Kidney glomerular epithelial cell (primary cell): ENCODE measurements at places on chromosomes 6 and 20.

DNA sequence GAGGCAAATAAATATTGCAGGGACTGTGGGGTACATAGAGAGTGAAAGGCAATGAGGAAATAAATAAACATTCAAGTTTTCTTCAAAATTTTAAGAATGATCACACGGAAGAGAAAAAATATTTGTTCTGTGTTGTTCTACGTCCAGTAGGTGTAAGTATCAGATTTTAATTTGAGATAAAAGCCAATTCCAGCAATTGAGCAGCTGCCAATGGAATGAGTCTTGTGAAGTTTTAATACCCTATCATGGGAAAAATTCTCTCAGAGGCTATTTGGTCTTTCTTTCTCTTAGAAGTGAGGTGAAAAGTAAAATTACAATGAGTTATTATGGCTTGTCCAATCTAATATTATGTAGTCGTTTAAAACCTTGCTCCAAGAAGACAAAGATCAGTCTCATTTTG, 195.7 kb upstream of the CITED2 start:
- DNase-seq = no peak

DNA sequence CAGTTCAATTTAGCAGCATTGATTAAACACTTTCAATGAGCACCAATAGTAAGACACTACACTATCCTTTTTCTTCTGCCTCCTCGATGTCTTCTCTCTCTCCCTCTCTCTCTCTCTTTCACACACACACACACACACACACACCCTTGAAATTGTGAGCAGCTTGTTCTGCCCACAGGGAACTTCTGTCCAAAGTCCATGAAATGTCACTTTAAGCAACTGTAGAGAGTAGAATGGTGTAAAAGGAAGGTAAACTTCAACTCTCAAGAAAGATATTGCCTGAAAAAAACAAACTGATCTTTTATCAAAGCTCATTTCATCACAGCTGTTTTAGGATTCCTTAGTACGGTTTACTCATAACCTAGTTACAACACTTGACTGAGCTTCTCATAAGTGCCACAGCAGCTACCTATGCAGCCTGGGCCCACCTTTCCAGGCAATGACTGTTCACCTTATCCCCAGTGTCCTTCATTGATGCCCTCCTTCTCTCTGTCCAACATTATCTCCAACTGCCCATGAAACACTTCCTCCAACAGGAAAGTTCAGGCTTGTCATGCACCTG, 107.0 kb downstream of the TNFRSF21 start:
- no peak for DNase-seq

- no peak for DNase-seq
These were observed 49.9 kb upstream of the ADGRF1 start for GRCh38 chr6:47091886-47092668.

- DNase-seq = no peak
These were observed 27.7 kb downstream of the HIVEP1 start for GRCh38 chr6:12039540-12040459.

DNA sequence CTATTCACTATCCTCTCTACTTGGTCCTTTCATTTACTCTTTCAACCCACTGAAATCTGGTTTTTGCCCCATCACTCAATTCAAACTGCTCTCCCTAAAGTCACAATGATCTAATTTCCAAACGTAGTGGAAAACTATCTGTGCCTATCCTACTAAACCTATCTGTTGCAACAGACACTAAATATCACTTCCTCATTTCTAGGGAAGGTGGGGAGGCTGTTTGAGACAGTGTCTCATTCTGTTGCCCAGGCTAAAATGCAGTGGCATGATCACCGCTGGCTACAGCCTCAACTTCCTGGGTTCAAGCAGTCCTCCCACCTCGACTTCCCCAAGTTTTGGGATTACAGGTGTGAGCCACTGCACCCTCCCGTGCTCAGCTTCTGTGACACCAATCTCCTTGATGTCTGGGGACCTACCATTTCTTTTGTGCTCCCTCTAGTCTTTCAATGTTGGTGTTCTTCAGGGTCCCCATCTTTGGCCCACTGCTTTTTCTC, 8.8 kb downstream of the RANBP9 start:
- no peak for DNase-seq

- no peak for DNase-seq
These were observed 713 bp upstream of the RNF144B start for GRCh38 chr6:18386298-18386976.
